ENCODE measurements at places on chromosomes 16 and 17. TPM values are rescaled to one million over a fixed set of nuclear protein-coding genes. Genes with fewer than 3 reads are reported as not detected.

The CCDC57 gene
- total RNA-seq, result 60.8 TPM

The PRRT2 gene
- 1.3 TPM for total RNA-seq

The SLC5A10 gene
- total RNA-seq, result not detected

The TRAPPC2L gene
- 63.1 TPM for total RNA-seq

The LRRC37A3 gene
- 6.8 TPM for total RNA-seq

DNA sequence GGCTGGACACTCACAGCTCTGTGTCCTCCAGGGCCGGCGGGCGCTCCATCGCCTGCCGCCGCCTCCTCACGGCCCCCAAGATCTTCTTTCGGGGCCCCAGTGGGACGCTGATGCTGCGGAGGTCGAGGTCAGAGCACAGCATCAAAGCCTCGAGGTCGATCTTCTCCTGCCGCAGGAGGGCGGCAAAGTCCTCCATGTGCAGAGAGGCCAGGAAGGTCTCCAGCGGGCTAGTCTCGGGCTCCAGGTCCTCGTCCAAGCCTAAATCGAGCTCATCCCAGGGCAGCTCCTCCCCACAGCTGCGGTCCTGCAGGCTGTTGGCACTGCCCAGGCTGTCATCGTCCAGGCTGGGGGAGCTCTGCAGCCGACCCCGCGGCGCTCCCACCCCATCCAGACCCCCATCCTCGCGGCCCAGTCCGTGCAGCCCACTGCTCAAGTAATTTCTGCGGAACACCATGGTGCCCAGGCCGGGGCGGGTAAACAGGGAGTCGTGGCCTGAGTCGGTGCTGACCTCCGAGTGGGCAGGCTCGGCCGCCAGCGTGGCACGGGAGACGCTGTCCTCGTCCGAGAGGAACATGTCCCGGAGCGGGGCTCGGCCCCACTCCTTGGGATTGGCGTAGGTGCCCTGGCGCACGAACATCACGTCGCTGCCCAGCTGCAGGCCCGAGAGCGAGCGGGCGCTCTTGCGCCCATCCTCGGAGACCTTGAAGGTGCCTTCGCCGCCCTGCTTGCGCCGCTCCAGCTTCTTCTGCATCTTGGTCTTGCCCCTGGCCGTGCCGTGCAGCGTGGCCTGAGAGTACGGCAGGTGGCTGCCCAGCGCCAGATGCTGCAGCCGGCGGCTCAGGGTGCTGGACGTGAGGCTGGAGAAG lies 3.4 kb downstream of the USH1G start:
- no peak overlapping the region for H3K4me3 ChIP-seq
- no peak overlapping the region for H3K27ac ChIP-seq
- H3K36me3 ChIP-seq, result no peaks in the 10 kb centered on the region
- DNase-seq, result no peak
- H3K4me1 ChIP-seq, result no peaks in the 10 kb centered on the region
- H3K27me3 ChIP-seq, result peaks cover 24% of the 10 kb centered on the region

- peaks cover 27% of the 10 kb centered on the region for H3K36me3 ChIP-seq
- peaks cover 2% of the 10 kb centered on the region for H3K27me3 ChIP-seq
- no peak overlapping the region for H3K4me3 ChIP-seq
- H3K27ac ChIP-seq, result peak overlapping the region; percentile 50
- H3K4me1 ChIP-seq, result peaks cover 62% of the 10 kb centered on the region
- DNase-seq, result no peak
These were observed 20.8 kb downstream of the DCUN1D3 start for GRCh38 chr16:20879175-20880040.

DNA sequence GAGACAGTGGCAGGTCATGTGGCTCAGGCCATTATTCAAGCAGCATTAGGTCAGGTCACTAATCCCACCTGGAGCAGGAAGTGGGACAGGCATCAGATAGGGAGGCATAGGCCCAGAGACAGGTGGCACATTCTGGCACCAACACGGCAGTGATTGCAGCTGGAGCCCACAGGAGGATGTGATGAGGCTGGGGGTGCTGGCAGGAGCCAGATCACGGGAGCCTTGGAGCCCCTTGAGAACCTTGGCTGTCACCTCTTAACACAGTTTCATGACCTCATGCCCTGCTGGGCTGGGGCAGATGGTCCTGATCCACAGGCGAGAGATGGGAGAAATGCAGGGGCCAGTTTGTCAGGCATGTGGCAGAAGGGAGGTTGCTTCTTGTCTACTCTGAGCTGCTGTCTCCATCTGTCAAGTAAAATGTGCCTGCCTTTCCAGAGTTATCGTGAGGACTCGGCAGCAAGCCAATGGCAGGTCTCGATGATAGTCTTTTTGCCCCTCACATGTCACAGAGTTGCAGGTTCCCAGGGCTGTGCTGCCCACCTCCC lies 109.6 kb downstream of the CLEC16A start:
- H3K27me3 ChIP-seq, result no peaks in the 10 kb centered on the region
- H3K4me3 ChIP-seq, result no peak overlapping the region
- peaks cover 70% of the 10 kb centered on the region for H3K4me1 ChIP-seq
- peak overlapping the region; percentile 53 for H3K27ac ChIP-seq
- DNase-seq, result no peak

- no peaks in the 10 kb centered on the region for H3K36me3 ChIP-seq
- DNase-seq, result no peak
- H3K27ac ChIP-seq, result no peak overlapping the region
- H3K4me3 ChIP-seq, result peak overlapping the region; percentile 52
These were observed 14.7 kb upstream of the BCAR1 start for GRCh38 chr16:75265911-75266701.

- H3K27me3 ChIP-seq, result peaks cover 2% of the 10 kb centered on the region
- no peaks in the 10 kb centered on the region for H3K4me1 ChIP-seq
- no peak overlapping the region for H3K27ac ChIP-seq
- no peak overlapping the region for H3K4me3 ChIP-seq
- no peak for DNase-seq
- no peaks in the 10 kb centered on the region for H3K36me3 ChIP-seq
These were observed 146.6 kb downstream of the IRX5 start for GRCh38 chr16:55077266-55077665.

DNA sequence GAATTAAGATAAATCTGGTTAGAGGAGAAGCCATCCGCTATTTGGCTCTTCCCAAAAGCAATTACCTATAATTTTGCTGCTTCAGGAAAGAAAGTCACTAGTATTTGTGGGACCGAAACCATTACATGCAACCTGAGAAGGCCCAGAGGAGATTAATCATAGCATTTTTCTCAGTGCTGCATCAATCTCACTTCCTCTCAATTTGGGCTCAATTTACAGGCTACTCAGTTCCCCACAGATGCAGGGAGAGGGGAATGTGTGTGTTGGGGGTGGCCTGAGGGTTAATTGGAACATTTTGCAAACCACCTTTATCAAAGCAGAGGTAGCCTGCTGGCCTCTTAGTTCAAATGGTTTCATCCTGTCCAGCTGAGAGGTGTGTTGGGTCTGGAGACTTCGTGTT lies 394.7 kb upstream of the ASIC2 start:
- H3K27me3 ChIP-seq, result no peaks in the 10 kb centered on the region
- H3K36me3 ChIP-seq, result no peaks in the 10 kb centered on the region
- H3K4me1 ChIP-seq, result no peaks in the 10 kb centered on the region
- no peak overlapping the region for H3K4me3 ChIP-seq
- no peak for DNase-seq
- no peak overlapping the region for H3K27ac ChIP-seq

GRCh38 chr17:4110152-4110551 lies 32.7 kb downstream of the ZZEF1 start:
- no peaks in the 10 kb centered on the region for H3K27me3 ChIP-seq
- no peak overlapping the region for H3K4me3 ChIP-seq
- peaks cover 42% of the 10 kb centered on the region for H3K36me3 ChIP-seq
- H3K27ac ChIP-seq, result peak overlapping the region; percentile 14

- no peaks in the 10 kb centered on the region for H3K36me3 ChIP-seq
- no peak for DNase-seq
- H3K4me3 ChIP-seq, result no peak overlapping the region
These were observed 315.4 kb upstream of the TBX2 start for GRCh38 chr17:61084260-61084659.

- peak overlapping the region; percentile 5 for H3K4me3 ChIP-seq
- peaks cover 2% of the 10 kb centered on the region for H3K36me3 ChIP-seq
- peaks cover 37% of the 10 kb centered on the region for H3K4me1 ChIP-seq
- H3K27ac ChIP-seq, result peak overlapping the region; percentile 84
These were observed 5.7 kb downstream of the TRIM47 start for GRCh38 chr17:75872434-75873351.

GRCh38 chr16:30606004-30606403 lies 4.2 kb downstream of the ZNF689 start:
- H3K27me3 ChIP-seq, result no peaks in the 10 kb centered on the region
- DNase-seq, result no peak
- no peak overlapping the region for H3K27ac ChIP-seq

DNA sequence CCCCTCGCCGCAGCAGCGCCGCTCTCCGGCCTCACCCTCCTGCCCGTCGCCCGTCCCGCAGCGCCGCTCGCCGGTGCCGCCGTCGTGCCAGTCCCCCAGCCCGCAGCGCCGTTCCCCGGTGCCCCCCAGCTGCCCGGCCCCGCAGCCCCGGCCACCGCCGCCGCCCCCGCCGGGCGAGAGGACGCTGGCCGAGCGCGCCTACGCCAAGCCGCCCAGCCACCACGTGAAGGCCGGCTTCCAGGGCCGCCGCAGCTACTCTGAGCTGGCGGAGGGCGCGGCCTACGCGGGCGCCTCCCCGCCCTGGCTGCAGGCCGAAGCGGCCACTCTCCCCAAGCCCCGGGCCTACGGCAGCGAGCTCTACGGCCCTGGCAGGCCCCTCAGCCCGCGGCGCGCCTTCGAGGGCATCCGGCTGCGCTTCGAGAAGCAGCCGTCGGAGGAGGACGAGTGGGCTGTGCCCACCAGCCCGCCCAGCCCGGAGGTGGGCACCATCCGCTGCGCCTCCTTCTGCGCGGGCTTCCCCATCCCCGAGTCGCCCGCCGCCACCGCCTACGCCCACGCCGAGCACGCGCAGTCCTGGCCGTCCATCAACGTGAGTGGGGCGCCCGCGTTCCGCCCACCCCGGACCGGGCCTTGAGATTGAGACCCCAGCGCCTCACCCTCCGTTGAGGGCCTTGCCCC lies 15.0 kb downstream of the TBKBP1 start:
- no peak for DNase-seq
- no peaks in the 10 kb centered on the region for H3K27me3 ChIP-seq
- peaks cover 21% of the 10 kb centered on the region for H3K36me3 ChIP-seq
- H3K4me1 ChIP-seq, result peaks cover 71% of the 10 kb centered on the region

DNA sequence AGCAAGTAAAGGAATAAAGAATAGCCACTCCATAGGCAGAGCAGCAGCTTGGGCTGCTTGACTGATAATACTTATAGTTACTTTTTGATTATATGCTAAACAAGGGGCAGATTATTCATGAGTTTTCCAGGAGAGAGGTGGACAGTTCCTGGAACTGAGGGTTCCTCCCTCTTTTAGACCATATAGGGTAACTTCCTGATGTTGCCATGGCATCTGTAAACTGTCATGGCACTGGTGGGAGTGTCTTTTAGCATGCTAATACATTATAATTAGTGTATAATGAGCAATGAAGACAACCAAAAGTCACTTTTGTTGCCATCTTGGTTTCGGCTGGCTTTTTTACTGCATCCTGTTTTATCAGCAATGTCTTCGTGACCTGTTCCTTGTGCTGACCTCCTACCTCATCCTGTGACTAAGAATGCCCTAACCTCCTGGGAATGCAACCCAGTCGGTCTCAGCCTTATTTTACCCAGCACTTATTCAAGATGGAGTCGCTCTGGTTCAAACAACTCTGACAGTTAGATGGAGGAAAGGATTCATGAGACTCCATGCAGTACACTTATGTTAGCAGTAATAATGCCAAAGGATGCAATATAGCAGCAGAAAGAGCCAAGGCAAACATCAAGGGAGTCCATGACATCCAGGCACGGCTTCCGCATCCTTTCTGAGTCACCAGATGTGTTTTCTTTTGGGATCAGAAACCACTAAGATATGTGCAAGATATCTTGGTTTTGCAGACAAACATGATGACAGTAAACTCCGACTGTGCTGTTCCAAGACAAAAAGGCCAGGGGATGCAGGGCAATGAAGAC lies 55.8 kb upstream of the B4GALNT2 start:
- H3K4me1 ChIP-seq, result no peaks in the 10 kb centered on the region
- no peak for DNase-seq
- H3K27me3 ChIP-seq, result peaks cover 22% of the 10 kb centered on the region
- H3K27ac ChIP-seq, result no peak overlapping the region
- H3K4me3 ChIP-seq, result no peak overlapping the region

DNA sequence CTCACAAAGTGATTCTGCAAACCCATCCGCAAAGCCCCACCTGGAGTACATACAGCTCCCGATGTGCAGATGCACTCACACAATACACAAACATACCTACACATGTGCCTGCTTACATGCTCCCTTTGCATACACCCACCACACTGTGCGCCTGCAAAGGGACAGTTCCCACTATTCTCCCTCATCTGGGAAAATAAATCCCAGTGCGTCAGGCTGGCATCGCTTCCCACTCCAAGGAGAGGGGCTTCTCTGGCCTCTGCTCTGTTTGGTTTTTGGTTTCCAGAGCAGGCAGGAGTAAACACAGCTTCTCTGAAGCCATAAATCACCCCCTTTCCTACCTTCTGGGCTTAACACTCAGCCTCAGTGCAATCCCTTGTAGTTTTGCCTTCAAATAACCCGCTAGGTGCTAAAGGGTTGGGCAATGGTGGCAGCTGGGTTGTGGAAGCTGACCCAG lies 14.7 kb downstream of the HOXB4 start:
- no peak overlapping the region for H3K27ac ChIP-seq
- peaks cover 10% of the 10 kb centered on the region for H3K27me3 ChIP-seq
- H3K4me1 ChIP-seq, result peaks cover 7% of the 10 kb centered on the region
- no peak overlapping the region for H3K4me3 ChIP-seq
- DNase-seq, result no peak

DNA sequence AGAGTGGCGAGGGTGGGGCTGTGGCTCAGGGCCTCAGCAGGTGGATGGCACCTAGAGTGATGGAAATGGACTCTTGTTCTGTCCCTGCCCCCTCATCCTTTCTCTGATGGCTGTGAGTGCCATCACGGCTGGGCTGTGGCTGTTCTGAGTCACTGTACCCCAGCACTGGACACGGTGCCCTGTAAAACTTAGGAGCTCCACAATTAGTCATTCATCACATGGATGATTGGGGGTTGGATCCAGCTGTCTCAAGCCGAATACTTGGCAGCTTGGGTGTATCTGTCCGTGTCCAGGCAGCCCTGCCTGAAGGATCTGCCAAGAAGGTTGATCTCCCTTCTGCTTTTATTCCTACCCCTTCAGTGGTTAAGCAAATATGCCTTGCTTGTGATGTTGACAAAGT lies 295.5 kb upstream of the EEF2KMT start:
- H3K27ac ChIP-seq, result no peak overlapping the region
- no peaks in the 10 kb centered on the region for H3K36me3 ChIP-seq
- H3K27me3 ChIP-seq, result no peaks in the 10 kb centered on the region
- no peak overlapping the region for H3K4me3 ChIP-seq

GRCh38 chr17:63701868-63702720 lies 2.2 kb upstream of the LIMD2 start:
- peaks cover 33% of the 10 kb centered on the region for H3K36me3 ChIP-seq
- H3K4me3 ChIP-seq, result peak overlapping the region; percentile 92
- H3K27me3 ChIP-seq, result no peaks in the 10 kb centered on the region
- peak overlapping the region; percentile 96 for H3K27ac ChIP-seq

DNA sequence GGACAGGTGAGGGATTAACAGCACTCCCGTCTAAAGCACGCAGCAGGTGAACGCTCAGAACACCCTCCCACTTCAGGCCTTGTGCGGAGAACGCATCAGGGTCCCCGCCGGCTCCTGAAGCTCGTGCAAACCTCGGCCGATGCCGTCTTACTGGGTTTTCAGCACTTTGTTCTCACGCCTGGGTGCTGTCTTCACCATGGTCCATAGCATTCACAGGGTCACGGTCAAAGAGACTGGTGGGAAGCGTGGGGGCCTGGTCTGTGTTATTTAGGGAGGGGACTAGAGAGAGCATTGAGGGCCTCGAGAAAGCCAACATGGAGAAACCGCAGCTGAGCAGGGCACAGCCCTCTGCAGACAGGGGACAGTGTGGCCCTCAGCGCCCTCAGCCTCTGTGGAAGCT lies 26.6 kb downstream of the CIBAR2 start:
- no peak for DNase-seq
- H3K4me1 ChIP-seq, result peaks cover 7% of the 10 kb centered on the region
- no peak overlapping the region for H3K27ac ChIP-seq
- H3K4me3 ChIP-seq, result no peak overlapping the region
- no peaks in the 10 kb centered on the region for H3K27me3 ChIP-seq

Data from activated T-helper 1 cell treated with anti-CD3 and anti-CD28 coated beads, Interleukin-12 subunit alpha, Interleukin-12 subunit beta, Interleukin-2, Interleukin-4 antibody, amounts not matched to agents 30 ng/mL and 10 ng/mL and 1 ng/mL, durations not matched to agents 14 hours and 24 hours and 36 hours (primary cell).